ENCODE measurements at places on chromosomes 7 and 10. TPM values are rescaled to one million over a fixed set of nuclear protein-coding genes. Genes with fewer than 3 reads are reported as not detected.

The OR6V1 gene
- not detected for polyA plus RNA-seq

The FAM241B gene
- 6.3 TPM for polyA plus RNA-seq

The ZNF786 gene
- polyA plus RNA-seq, result 7.3 TPM

- DNase-seq, result no peak
Observed at GRCh38 chr10:18261768-18262231, 121.6 kb downstream of the CACNB2 start.

DNA sequence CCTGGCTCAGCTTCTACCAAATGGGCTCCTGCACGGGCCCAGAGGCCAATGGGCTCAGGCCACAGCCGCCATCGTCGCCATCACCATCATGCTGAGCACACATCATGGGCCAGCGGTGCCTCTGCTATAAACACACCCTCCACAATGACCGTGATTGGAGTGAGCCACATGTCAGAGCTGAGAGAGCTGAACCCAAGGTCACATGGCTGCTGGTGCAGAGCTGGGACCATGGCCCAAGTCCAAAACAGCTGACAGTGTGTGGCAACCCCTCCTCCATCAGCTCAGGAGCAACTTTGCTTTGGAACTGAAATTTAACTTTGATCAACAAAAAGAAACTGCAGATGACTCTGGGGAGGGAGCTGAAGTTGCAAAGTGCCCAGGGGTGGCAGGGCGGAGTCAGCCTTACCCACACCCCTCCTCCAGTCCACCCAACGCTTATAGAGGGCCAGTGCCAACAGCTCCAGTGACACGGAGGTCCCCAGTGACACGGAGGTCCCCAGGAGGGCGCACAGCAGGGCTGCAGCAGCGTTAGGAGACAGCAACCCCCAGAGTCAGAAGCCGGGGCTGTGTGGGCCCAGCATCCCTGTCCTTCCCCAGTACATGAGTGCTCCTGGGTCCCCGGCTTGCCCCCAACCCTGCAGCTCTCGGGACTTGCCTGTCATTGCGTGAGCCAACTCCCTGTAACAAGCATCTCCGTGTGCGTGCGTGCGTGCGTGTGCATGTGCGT lies 249.6 kb downstream of the ELFN1 start:
- DNase-seq, result no peak

GRCh38 chr7:84492098-84493034 lies 297.8 kb upstream of the SEMA3A start:
- DNase-seq, result no peak

All from left lung (tissue), 14 donors.